ENCODE measurements at places on chromosomes 2 and 18.

DNA sequence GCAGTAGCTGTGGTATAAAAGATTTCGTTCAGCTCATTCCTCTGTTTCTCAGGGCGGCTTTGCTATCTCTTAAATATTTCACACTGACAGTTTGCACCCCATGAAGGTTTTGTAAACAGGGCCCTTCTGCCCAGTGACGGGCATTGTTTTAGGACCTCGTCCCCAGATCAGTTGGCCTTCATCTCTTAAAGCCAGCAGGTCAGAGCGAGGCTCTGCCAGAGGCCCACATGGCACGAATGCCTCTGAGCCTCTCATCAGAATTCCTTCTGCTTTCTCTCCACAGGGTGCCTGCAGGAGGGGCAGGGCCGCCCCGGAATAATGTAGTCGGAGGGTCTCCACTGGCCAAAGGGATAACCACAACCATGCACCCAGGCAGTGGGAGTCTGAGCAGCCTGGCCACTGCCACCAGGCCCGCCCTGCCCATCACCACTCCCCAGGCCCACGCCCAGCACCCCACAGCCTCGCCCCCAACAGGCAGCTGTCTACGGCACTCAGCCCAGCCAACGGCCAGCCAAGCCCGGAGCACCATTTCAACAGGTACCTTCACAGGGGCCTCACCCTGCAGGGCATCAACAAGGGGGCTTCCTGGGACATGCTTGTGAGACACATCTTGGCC is 177.0 kb downstream of the SEPTIN10 start:
- DNase-seq = no peak

- no peak for DNase-seq
These were observed 2.8 kb downstream of the KYNU start for GRCh38 chr2:142880279-142880678.

DNA sequence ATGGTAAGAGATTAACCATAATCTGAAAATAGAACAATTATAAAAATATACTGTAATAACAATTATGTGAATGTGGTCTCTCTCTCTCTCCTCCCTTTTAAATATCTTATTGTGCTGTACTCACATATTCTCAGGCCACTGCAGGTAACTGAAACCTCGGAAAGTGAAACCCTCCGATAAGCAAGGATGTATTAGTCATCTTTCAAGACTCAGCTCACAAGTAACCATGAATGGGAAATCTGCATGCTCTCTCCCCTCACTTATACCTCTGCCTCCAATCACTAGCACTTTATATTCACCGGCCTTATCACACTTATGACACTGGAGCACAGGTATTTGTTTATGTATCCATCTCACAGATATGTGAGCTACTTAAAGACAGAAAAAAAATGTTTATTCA is 139.7 kb downstream of the LRP2 start:
- no peak for DNase-seq

DNA sequence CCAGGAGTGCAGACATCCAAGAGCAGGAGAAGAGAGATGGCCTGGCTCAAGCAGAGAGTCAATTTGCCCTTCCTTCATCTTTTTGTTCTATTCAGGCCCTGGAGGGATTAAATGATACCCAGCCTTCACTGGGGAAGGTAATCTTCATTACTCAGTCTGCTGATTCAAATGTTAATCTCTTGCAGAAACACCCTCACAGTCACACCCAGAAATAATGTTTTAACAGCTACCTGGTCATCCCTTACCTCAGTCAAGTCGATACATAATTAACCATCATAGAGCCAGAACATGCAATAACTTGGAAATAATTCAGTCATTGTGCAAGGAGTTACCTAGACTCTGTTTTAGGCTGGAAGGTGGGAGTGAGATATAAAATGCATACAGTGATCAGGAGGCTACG is 163.7 kb upstream of the TNP1 start:
- no peak for DNase-seq

DNA sequence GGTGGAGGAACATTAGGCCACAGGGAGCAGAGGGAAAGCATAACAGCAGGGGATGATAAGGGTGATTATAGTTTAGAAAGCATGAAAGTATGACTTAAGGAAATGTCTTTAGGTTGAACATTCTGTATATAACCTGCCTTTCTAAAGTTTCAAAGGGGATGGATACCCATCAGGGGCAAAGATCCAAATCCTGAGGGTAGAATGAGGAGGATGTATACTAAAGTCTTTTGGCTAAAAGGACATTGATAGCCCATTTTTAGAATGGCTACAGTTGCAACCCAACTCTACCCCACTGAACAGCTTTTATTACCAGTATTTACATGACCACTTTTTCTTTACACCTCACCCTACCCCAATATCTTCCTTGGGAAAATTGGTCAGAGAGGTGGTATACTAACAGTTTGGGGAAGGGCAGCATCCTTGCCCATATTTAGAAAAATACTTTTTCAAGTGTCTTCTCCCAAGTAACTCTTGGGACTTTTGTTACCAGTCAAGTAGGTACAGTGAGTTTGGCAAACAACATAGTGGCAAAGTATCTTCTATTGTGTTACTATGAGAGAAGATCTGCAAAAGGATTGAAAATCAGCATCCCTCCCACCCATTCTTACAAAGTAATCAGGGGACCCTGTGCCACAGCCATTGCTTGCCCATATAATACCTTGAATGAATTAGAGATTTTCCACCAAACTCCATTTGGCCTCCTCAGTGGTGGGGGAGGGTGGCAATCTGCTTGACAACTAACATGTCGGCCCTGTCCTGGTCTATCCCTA is 8.3 kb downstream of the MAT2A start:
- DNase-seq = no peak

DNA sequence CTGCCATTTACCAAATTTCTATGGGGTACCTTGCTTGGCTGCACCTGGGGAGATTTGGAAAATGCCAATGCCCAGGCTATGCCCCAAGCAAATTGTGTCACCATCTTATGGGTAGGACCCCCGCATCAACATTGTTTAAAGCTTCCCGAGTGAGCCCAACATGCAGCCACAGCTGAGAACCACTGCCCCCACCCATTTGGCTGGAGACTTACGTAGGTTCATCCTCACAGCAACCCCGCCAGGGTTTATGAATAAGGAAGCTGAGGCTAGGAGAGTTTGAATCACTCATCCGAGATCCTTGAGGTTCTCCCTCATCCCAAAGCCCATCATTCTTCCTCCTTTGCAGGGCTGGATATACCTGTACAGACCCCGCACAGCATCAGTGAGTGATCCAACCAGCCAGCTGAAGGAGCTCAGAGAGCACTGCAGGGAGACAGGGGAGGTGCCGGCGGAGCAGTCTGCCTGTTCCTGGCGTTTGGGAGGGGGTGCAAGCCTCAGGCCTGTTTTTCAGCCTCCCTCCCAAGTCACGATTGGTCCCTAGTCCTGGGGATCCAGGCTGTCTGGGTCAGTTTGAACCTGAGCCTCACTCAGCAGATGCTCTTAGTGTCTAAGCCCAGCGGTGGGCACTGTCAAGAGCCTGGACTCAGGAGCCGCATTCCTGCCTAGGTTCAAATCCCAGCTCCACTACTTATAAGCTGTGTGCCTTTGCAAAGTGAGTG is 164.9 kb downstream of the SMAD7 start:
- no peak for DNase-seq

DNA sequence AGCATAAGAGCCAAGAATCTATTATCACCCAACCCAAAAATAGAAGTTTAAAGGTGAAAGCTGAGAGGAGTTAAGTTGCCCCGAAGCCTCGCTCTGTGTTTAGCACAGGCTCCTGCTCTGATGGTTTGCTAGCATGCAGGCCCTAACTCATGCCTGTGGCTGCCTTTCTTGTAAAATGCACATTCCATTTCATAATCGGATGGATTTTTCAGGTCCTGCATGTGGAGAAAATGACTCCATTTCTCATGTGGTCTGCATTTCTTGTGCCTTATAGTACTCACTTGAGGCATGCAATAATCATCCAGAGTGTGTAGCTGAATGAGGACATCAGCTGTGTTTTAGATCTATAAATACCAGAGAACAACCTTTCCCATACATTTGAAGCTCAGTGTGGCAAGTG is 381.8 kb downstream of the CPS1 start:
- DNase-seq = no peak

GRCh38 chr2:51158251-51158650 is 126.3 kb upstream of the NRXN1 start:
- peak; percentile 58 for DNase-seq

GRCh38 chr2:120231564-120231973 is 8.4 kb upstream of the TMEM185B start:
- no peak for DNase-seq

DNA sequence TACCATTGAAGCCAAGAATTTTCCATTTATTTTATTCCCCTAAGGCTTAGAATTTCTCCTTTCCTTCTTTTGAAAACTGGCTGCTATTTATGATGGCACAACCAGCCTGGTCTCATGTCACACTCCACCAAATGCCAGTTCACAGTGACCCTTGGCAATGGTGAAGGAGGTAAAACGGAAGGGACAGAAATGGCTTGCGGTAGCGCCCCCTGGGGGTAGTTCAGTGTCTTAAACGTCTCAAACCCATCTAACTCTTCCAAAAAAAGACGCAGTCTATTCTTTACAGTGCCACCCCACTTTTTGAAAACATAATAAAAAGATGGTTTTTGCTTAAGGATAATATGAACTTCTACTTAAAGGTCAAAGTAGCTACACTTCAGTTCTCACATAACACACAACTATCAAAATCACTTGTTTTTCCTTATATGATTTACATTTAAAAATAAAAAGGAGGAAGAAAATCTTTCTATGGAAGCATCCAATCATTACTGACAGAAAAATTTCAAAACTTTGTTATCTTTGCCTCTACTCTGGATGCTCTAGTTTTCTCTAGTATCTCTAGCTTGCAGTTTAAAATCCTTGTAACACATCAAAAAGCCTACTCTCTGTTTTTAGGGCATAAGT is 28.0 kb downstream of the PNO1 start:
- DNase-seq = peak; percentile 83

GRCh38 chr2:65364986-65365733 is 67.2 kb downstream of the SPRED2 start:
- DNase-seq = peak; percentile 23

DNA sequence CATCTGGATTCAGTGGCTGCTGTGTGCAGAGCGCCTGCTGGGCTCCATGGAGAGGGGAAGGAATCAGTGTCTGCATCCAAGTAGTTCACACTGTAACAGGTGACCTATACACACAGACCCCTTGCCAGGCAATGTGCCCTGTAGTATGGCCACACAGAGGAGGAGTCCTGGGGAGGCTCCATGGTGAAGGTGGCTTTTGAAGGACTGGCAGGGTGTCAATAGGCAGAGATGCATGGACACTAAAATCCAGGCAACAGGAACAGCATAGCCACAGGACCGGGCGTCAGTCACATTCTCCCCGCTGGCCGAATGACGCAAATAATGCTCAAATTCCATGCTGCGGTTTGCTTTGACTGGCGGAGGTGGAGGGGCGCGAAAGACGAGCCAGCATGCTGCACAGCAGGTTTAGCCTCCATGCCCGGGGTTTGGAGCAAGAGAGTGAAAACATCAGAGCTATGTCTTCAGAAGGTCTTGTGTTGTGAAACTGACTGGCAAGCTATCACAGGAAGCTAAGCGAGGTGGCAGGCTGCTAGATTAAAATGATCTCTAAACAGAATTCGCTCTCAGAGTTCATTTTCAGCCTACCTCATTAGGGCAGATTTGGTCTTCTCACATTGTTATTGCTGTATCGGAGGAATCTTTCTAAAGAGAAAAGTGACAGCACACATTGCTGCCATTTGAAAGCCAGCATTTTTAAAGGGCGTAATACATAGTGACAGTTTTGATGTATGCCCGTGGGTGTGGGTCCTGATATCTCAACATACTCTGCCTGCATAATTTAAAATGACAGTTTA is 1.2 kb upstream of the CHMP1B start:
- peak; percentile 92 for DNase-seq

DNA sequence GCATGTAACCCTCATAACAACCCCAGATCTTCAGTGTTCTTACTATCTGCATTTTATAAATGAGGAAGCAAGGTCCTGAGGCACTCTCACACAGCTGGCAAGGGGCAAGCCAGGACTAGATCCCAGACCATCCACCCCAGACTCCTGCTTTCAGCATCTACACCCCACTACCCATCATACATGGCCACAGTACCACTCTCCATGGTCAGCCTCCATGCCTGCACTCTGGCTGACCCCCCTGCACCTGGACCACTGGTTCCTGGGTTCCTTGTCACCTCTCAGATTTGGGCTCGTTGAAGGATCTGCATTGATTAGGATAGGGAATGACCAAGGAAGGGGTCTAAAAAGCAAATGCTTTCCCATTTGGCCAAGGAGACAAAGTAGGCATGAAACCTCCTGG is 36.0 kb upstream of the TEX51 start:
- no peak for DNase-seq

DNA sequence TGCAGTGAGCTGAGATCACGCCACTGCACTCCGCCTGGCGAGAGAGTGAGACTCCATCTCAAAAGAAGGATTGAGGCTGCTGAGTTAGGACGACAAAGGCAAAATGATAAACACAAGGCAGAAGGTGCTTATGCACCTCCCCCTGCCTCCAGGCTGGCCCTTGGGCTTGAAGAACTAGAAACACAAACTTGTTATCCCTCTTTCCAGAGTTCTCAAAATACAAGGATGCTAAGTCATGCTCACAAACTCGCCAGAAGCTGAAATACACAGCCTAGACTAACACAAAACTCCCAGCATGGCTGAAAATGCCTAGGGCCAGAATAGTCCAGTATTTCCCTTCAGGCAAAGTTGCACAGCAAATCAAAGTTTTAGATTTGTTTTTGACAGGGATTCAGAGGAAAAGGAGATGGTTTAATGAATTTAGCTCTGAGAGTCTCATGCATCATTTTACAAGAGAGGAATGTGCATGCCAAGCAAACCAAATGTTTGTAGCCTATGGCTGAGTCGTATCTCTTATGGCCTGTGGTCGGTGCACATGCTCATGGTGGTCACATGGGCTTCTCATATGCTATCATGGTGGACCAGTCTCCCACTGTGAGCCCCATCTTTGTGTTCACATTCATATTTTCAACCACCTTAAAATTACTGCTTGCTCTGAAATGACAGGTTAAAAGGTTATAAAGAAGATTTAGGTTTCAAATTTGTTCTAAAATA is 16.2 kb upstream of the MREG start:
- DNase-seq = no peak

- DNase-seq = no peak
These were observed 194.2 kb downstream of the INHBB start for GRCh38 chr2:120539937-120540718.

DNA sequence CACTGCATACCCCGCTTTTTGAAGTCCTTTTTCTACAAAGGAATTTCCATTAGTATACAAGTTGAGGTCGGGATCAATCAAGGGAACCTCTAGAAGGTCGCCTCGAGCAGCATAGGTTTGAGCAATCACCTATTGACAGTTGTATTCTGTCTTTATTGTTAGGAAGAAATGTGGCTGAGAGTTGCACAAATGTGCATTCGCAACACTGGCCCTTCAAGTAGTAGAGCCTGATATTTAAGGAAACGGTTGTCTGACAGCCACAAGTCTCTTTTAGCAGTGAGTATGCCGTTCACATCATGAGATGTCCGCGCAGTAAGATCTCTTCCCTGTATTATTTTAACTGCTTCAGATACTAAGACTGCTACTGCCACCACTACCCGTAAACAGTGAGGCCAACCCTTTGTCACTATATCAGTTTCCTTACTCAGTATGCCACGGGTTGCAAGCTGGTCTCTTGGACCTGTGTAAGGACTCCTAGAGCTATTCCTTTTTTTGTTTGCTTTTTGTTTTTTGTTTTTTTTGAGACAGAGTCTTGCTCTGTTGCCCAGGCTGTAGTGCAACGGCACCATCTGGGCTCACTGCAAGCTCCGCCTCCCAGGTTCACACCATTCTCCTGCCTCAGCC is 10.0 kb upstream of the STARD7 start:
- no peak for DNase-seq
